ENCODE measurements at places on chromosomes 12 and 14.

DNA sequence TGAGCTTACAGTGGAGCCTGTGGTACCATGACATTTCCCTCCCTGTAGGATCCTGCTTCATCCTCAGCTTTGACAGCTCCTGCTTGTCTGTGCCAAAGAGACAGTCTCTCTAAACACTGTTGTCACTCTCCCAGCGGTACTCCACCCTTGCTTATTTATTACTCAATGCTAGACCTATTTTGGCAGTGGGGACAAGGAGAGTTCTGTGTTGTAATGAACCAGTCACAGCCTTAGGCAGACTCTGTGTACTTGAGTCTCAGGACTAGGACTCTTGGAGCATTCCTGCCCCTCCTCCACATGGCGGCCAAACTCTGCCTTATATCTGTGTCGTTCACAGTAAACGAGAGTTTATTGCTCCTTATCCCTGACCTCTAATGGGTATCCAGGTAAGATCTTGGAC lies 70.9 kb downstream of the PIK3C2G start:
- peak; percentile 13 for DNase-seq

GRCh38 chr12:50626026-50626425 lies 121.2 kb downstream of the DIP2B start:
- DNase-seq, result no peak

GRCh38 chr12:3520168-3520567 lies 29.2 kb downstream of the PRMT8 start:
- no peak for DNase-seq

GRCh38 chr14:101950516-101951215 lies 13.7 kb upstream of the DYNC1H1 start:
- DNase-seq, result no peak

GRCh38 chr12:52367876-52368275 lies 595 bp upstream of the KRT85 start:
- DNase-seq, result no peak

DNA sequence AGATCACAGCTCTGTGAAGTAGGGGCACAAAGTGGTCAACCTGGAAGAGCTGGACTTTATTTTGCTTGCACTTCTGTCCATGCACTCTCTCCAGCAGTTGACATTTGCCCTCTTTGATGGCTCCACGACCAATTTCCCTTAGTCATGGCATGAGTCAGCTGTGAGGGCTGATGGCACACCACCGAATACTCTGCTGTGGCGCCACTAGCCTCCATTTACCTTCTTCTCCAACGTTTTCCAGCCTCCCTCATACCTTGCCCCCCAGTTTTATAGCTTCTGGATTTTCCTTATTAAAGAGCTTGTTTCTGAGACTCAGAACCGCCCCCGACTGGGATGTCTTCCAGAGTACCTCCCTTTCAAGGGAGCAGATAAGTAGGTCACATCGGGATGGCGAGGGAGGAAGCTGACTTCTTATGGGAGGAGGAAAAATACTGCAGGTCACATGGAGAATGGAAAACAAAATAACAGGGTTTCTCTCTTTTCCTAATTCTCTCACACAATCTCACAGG lies 17.6 kb downstream of the NINJ2 start:
- peak; percentile 89 for DNase-seq

DNA sequence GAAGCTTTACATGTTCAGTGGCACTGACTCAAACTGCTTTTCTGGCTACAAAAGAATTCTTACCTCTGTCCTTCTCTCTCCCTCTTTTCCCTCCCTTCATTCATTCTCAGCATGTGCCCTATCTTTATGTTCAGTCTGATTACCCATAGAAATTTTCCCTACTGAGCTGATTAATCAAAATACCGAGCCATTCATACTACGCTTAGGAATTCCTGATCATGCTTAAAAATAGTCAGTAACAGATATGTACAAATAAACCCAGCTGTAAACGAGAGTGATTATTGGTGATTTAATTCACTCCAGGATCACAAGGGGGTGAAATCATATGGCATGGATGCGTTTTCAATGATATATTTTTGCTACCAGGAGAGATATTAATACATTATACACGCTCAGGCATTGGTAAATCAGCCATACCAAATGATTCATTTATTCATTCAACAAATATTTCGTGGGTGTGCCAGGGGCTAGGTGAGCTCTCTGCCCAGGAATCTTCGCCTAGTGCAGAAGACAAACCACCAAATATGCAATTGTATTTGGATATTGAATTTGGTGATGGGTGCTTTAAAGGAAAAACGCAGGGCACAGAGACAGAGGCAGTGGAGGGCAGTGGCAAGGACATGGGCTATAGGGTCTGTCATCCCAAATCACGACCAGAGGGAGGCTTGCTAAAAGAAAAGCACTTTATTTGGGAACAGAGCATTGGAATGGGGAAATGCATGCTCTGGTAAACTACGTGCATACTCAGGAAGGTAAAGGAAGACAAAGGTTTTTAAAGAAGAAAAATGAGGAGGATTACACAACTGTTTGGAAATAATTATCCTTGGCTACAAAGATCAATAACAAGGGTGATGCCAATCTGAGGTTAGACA lies 13.9 kb upstream of the VRK1 start:
- DNase-seq, result no peak

- no peak for DNase-seq
These were observed 172.1 kb downstream of the TTC7B start for GRCh38 chr14:90643982-90644670.

DNA sequence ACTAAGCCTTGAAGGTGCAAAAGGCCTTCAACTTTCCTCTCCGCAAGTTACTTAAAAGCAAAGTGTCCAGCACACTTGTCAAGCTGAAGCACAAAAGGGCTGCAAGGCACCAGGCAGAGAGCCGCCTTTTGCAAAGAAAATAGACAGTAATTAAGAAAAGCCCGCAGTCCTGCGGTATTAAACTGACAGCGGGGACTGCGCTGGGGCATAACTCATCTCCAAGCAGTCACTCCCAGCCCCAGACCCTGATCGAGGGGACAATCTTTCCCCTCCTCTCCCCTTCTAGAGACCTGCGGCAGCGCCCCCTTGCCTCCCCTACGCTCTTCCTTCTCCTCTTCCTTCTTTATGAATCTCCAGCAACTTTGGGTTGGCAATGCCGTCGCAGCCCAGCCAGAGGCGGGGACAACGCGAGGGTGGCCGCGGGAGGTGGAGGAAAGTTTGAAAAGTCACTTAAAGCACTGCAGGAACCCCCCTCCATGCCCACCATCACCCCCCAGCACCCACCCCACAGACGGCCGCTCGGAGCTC lies 200.9 kb upstream of the CAND1 start:
- DNase-seq, result no peak

GRCh38 chr12:123445388-123446332 lies 9.2 kb upstream of the RILPL2 start:
- no peak for DNase-seq

GRCh38 chr12:26918321-26919215 lies 19.2 kb downstream of the INTS13 start:
- DNase-seq, result no peak

- DNase-seq, result no peak
These were observed 115.1 kb downstream of the SLC25A47 start for GRCh38 chr14:100438271-100438670.

DNA sequence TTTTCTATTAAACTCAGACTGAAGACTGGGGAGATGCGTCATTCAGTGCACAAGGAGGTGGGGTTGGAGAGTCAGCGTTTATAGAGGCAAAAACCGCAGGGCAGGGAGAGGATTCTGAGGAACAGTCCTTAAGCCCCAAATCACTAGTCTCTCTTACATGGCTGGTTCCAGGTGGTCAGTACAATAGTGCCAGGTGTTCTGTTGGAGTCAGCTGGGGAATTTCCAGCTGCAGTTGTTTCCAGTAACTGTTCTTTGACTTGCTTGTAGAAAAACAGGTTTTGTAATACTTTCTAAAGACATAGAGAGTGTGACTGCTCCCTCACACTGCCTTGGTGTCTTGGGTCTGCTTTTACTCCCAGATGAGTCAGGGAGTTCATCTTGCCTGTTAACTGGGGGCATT lies 192.2 kb downstream of the TMTC3 start:
- no peak for DNase-seq

- no peak for DNase-seq
These were observed 48.7 kb upstream of the BCL11B start for GRCh38 chr14:99320621-99321235.

DNA sequence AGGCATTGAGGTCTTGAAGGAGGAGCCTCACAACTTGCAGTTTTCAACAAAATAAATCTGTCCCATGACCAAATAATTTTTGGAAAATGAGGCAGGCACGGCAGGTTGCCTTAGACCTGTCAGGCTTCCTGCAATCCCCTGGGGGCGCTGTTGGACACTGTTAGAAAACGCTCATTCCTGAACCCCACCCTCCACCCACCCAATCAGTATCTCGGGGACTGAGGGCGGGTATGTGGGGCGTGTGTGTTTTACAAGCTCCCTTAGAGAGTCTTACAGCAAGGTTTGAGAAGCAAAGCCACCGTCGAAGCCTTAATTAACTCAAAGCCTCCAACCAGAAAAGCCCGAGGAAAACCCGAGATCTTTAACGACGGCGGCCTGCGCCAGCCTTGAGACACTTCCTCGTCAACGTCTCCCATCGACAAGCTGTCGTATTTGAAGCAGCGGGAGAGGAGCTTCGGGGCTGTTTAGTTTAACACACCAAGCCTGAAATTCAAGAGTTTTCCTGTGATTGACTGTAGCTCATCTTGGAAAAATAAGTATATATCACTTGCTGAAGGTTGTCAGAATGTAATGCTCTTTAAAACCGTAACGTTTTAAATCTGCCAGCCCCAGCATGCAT lies 123.0 kb downstream of the GLT1D1 start:
- DNase-seq, result no peak

GRCh38 chr12:3713483-3713882 lies 39.4 kb downstream of the CRACR2A start:
- no peak for DNase-seq

GRCh38 chr14:50303744-50304471 lies 8.1 kb downstream of the L2HGDH start:
- no peak for DNase-seq

DNA sequence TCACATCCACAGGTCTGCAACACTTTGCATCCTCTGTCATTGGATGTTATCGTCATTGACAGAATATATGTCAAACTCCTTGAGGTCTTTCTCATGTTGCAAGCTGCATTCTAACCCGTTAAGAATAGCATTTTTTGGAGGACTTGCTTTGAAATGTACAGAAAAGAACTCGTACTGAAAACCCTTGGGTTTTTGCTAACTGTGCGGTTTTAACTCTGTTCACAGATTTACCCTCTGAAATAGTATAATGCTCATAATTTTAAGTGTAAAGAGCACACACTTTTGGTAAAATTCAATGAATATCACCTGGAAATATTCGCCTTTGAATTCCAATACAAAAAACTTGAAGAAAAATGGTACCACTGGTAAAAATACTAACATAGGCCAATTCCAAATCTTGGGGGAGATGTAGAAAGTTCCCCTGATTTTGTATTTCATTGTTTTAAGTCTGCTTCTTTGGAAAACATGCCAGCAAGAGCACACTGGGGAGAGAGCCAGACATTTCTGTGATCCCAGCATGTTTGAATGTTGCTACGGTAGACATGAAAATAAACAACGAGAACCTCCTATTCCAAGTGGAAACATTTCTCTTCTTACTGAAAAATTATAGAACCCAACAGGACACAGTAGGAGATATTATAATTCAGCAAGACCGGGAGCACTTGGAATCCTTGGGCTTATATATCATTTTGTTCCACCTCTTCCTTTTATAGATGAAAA lies 446.0 kb downstream of the AEBP2 start:
- no peak for DNase-seq

DNA sequence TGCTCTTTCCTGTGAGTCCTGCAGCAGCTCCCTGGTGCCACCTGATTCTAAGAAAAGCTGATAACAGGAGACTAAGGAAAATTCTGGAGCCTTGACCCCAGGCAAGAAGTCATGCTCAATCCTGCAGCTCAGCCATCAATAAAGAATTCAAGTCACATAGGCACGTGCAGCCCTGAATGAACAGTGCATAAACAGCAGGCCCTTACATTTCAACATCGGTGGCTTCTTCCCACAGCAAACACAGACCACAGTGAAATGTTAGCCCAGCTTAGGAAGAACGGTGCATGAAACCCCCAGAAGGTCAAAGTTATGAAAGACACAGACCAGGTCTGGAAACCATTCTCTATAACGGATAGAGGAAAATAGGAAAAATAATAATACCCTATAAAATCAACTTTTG lies 10.5 kb downstream of the CINP start:
- DNase-seq, result no peak

DNA sequence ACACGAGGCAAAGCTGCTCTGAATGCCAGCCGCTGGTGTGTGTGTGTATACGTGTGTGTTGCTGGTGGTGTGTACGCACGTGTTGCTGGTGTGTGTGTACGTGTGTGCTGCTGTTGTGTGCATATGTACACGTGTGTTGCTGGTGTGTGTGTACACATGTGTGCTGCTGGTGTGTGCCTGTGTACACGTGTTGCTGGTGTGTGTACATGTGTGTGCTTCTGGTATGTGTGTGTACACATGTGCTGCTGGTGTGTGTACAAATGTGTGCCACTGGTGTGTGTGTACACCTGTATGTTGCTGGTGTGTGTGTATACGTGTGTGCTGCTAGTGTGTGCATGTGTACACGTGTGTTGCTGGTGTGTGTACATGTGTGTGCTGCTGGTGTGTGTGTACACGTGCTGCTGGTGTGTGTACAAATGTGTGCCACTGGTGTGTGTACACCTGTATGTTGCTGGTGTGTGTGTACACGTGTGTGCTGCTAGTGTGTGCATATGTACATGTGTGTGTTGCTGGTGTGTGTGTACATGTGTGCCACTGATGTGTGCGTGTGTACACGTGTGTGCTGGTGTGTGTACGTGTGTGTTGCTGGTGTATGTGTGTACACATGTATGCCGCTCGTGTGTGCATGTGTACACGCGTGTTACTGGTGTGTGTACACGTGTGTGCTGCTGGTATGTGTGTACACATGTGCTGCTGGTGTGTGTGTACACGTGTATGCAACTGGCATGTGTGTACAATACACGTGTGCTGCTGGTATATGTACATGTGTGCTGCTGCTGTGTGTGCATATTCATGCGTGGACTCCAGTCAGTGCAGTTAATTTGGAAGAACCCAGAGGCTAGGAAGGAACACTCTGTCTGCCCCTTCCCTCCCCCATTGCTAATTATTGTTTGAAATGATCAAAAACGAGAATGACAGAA lies 47.2 kb downstream of the CACNA2D4 start:
- DNase-seq, result no peak

- no peak for DNase-seq
These were observed 22.4 kb downstream of the FAM222A start for GRCh38 chr12:109735825-109736551.

- DNase-seq, result peak; percentile 84
These were observed 132.6 kb upstream of the PLEKHG7 start for GRCh38 chr12:92570056-92570753.

GRCh38 chr12:79358716-79359300 lies 332.0 kb downstream of the PAWR start:
- no peak for DNase-seq
